ENCODE measurements at places on chromosomes 7 and 10. TPM values are rescaled to one million over a fixed set of nuclear protein-coding genes. Genes with fewer than 3 reads are reported as not detected.

The COL17A1 gene
- not detected for total RNA-seq

The ACHE gene
- 0.17 TPM for total RNA-seq

The KLF14 gene
- not detected for total RNA-seq

The CDC14C gene
- not detected for total RNA-seq

The SPDYE2B gene
- not detected for total RNA-seq

The GNAT3 gene
- not detected for total RNA-seq

The MSMB gene
- total RNA-seq, result not detected

The LGI1 gene
- total RNA-seq, result not detected

The CNPY1 gene
- total RNA-seq, result not detected

Data from activated T-helper 1 cell treated with anti-CD3 and anti-CD28 coated beads, Interleukin-12 subunit alpha, Interleukin-12 subunit beta, Interleukin-2, Interleukin-4 antibody, amounts not matched to agents 30 ng/mL and 10 ng/mL and 1 ng/mL, durations not matched to agents 14 hours and 24 hours and 36 hours (primary cell).